Effector memory CD8-positive, alpha-beta T cell (primary cell): ENCODE measurements at places on chromosomes 11 and 22.

GRCh38 chr11:33040862-33041453, 1.6 kb downstream of the TCP11L1 start:
- H3K4me1 ChIP-seq, result peaks cover 11% of the 10 kb centered on the region
- H3K27me3 ChIP-seq, result no peaks in the 10 kb centered on the region
- H3K36me3 ChIP-seq, result peaks cover 17% of the 10 kb centered on the region
- H3K27ac ChIP-seq, result peak overlapping the region; percentile 90
- peak overlapping the region; percentile 96 for H3K4me3 ChIP-seq

- H3K27me3 ChIP-seq, result no peaks in the 10 kb centered on the region
- DNase-seq, result no peak
- H3K4me3 ChIP-seq, result no peak overlapping the region
- peaks cover 31% of the 10 kb centered on the region for H3K36me3 ChIP-seq
- peak overlapping the region; percentile 79 for H3K27ac ChIP-seq
Measured at GRCh38 chr11:57406337-57406904, 16.0 kb upstream of the PRG2 start.

- no peaks in the 10 kb centered on the region for H3K27me3 ChIP-seq
- H3K4me3 ChIP-seq, result no peak overlapping the region
- no peak for DNase-seq
- H3K36me3 ChIP-seq, result no peaks in the 10 kb centered on the region
- H3K27ac ChIP-seq, result no peak overlapping the region
Measured at GRCh38 chr11:7520981-7521487, 7.2 kb downstream of the PPFIBP2 start.

GRCh38 chr11:67507242-67507863, 609 bp downstream of the CDK2AP2 start:
- H3K36me3 ChIP-seq, result peaks cover 58% of the 10 kb centered on the region
- DNase-seq, result no peak
- H3K4me1 ChIP-seq, result peaks cover 37% of the 10 kb centered on the region
- H3K27me3 ChIP-seq, result peaks cover 8% of the 10 kb centered on the region

- H3K27me3 ChIP-seq, result peaks cover 47% of the 10 kb centered on the region
- H3K4me1 ChIP-seq, result no peaks in the 10 kb centered on the region
- no peak for DNase-seq
- no peak overlapping the region for H3K4me3 ChIP-seq
- H3K36me3 ChIP-seq, result no peaks in the 10 kb centered on the region
Measured at GRCh38 chr11:1825039-1825740, 9.6 kb upstream of the SYT8 start.

DNA sequence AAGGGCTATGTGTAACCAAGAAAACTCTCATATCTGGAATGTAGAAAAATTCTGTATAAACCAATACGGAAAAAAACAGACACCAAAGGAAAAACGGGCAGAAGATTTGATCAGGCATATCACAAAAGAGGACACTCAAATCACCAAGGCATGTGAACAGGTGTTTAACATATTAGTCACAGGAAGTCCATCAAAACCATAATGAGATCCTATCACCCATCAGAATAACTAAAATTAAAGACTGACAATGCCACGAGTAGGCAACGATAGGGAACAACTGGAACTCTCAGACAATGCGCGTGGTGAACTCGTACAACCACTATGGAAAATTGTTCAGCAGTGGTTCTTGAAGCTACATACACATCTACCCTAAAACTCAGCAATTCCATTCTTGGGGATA, 94.5 kb downstream of the MICAL3 start:
- H3K27ac ChIP-seq, result no peak overlapping the region
- H3K27me3 ChIP-seq, result no peaks in the 10 kb centered on the region
- peaks cover 41% of the 10 kb centered on the region for H3K4me1 ChIP-seq
- no peaks in the 10 kb centered on the region for H3K36me3 ChIP-seq

DNA sequence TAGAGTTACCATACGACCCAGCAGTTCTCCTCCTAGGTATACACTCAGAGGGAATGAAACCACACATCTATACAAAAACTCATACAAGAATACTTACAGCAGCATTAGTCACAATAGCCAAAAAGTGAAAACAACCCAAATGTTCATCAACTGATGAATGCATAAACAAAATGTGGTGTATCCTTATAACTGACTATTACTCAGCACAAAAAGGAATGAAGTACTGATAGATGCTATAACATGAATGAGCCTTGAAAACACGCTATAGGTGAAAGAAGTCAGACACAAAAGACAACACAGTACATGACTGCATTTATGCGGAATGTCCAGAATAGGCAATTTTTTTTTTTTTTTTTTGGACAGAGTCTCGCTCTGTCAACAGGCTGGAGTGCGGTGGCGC, 23.1 kb downstream of the NCAPD3 start:
- no peaks in the 10 kb centered on the region for H3K27me3 ChIP-seq
- no peak overlapping the region for H3K27ac ChIP-seq
- peaks cover 2% of the 10 kb centered on the region for H3K4me1 ChIP-seq
- no peak overlapping the region for H3K4me3 ChIP-seq
- H3K36me3 ChIP-seq, result peaks cover 40% of the 10 kb centered on the region
- no peak for DNase-seq

GRCh38 chr22:21688706-21689381, 23.0 kb downstream of the PPIL2 start:
- peaks cover 7% of the 10 kb centered on the region for H3K4me1 ChIP-seq
- H3K27me3 ChIP-seq, result no peaks in the 10 kb centered on the region
- H3K27ac ChIP-seq, result peak overlapping the region; percentile 91
- peaks cover 50% of the 10 kb centered on the region for H3K36me3 ChIP-seq
- no peak for DNase-seq

DNA sequence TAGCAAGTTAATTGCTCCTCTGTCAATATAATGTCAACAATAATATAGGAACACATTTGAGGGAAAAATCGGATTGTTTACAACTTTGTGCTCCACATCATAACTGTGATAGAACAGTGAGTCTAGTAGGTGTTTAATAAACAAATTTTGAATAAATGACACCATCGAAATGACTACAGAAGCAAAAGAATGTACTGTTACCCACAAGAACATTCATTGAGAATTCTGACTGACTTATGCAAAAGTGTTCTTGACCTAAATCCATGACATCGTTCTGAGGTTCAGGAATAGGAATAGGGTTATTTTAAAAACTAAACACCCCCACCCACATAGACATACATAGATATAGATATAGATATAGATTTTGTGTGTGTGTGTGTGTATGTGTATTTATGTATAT, 8.4 kb downstream of the LRRC4C start:
- DNase-seq, result no peak
- no peaks in the 10 kb centered on the region for H3K27me3 ChIP-seq
- H3K4me3 ChIP-seq, result no peak overlapping the region
- no peaks in the 10 kb centered on the region for H3K4me1 ChIP-seq
- H3K27ac ChIP-seq, result peak overlapping the region; percentile 9

DNA sequence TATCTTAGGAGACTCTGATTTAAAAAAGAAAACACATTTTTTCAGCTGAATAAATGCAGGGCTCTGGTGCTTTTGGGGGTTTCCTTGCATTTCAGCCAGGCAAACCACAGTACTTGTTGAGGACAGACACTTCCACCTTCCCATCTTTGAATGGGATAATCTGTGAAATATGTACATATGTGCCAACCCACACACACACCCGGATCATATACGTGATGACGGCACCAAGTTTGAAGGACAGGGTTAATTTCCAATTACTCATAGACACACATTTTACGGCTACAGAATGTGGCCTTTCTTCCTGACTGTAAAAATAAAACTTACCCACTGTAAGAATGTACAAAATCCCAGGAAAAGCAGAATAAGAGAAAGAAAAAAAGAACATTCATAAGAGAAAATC, 104.4 kb downstream of the MPPED2 start:
- no peak overlapping the region for H3K27ac ChIP-seq
- no peak for DNase-seq
- no peak overlapping the region for H3K4me3 ChIP-seq
- H3K36me3 ChIP-seq, result no peaks in the 10 kb centered on the region
- no peaks in the 10 kb centered on the region for H3K4me1 ChIP-seq
- H3K27me3 ChIP-seq, result no peaks in the 10 kb centered on the region

DNA sequence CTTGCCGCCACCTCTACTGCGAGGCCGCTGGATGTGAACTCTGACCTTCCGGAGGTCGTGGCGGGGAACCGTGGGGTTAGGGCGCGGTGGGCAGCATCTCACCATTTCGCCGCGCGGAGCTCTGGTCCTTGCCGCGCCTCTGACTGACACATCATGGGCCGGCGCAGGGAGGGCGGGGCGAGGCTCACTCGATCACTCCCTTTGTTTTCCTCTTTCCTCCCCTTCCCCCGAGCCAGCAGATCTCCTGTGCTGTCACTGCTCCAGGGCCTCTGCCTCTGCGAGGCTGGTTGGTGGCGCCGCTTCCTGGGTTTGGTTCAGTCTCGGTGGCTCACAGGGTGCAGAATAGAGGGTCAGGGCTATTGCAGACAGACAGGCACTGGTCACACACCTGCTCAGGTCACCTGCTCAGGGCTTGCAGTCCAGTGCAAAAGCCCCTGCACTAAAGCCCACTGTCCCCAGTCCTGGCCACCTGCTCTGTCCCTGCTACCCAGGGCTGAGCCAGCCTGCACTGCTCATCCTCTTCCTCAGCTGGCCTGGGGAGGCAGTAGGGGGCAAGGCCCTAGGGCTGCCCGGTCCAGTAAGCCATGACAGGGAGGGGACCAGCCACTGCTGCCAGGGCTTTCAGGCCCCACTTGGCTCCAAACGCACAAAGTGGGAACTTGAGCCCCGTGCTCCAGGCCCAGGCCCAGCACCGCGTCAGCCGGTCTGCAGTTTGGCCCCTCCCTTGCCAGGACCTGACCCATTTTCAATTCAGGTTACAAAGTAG, 36.2 kb downstream of the PISD start:
- H3K4me1 ChIP-seq, result peaks cover 43% of the 10 kb centered on the region
- no peak for DNase-seq
- no peaks in the 10 kb centered on the region for H3K27me3 ChIP-seq
- H3K27ac ChIP-seq, result peak overlapping the region; percentile 91
- peaks cover 29% of the 10 kb centered on the region for H3K36me3 ChIP-seq

- H3K4me1 ChIP-seq, result no peaks in the 10 kb centered on the region
- H3K36me3 ChIP-seq, result no peaks in the 10 kb centered on the region
- DNase-seq, result no peak
Measured at GRCh38 chr11:108960501-108960900, 295.6 kb downstream of the DDX10 start.

DNA sequence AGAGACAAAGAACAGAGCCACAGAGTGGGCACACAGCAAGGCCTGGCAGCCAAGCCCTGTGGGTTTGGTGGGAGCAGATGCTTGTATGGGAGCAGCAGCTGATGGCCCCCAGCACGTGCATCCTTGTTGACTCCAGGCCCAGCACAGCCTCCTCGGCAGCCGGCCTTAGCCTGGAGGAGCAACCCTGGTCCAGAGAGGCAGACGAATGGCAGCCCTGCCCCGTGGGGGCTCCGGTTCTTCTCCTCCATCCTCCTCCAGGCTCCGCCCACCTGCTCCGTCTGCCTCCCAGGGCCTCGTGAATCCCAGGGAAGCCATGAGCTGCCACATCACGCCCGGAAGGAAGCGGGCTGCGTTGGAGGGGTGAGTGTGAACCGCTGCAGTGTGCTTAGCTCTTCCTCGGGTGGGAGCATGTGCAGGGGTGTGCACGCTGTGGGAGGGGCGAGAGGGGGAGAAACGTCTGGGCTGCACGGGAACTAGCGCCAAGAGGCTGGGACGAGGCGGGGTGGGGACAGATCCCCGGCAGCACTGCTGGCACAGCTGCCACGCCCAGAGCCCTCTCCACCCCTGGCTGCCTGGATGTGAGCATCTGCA, 36.3 kb upstream of the JAM3 start:
- no peak overlapping the region for H3K27ac ChIP-seq
- H3K27me3 ChIP-seq, result peaks cover 12% of the 10 kb centered on the region
- H3K4me1 ChIP-seq, result peaks cover 46% of the 10 kb centered on the region
- peak overlapping the region; percentile 49 for H3K4me3 ChIP-seq

- no peaks in the 10 kb centered on the region for H3K27me3 ChIP-seq
- H3K27ac ChIP-seq, result no peak overlapping the region
- H3K4me1 ChIP-seq, result peaks cover 3% of the 10 kb centered on the region
- no peak overlapping the region for H3K4me3 ChIP-seq
Measured at GRCh38 chr11:126406368-126406767, 50.9 kb downstream of the ST3GAL4 start.

DNA sequence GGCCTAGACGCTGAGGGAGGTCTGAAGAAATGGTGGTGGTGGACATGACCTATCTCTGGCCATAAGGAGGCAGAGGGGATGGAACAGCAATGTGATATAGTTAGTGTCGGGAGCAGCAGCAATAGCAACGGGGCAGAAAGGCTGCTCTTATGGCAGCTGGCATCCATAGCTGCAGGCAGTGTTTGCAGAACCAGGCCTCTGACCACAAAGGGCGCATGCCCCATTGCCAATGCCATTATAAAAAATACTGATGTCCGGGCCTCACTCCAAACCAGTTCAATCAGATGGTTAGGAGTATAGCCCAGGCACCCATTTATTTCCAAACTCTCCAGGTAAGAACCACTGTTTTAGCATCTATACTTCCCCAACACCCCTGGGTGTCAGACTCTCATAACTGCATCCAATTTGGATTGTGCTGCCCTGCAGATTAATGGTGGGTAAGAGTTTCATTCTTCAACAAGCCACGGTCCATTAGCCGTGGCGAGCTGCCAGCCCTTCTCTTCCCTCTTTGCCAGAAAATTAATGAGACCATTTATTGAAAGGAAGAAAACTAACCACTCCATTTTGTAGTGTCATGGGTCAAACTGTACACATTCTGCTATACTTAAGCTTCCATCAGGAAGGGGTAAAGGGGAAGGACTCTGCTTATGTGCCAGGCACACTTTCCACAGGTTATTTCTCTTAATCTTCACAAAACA, 72.8 kb upstream of the SPON1 start:
- H3K27me3 ChIP-seq, result peaks cover 7% of the 10 kb centered on the region
- DNase-seq, result no peak
- H3K36me3 ChIP-seq, result no peaks in the 10 kb centered on the region
- H3K4me3 ChIP-seq, result no peak overlapping the region
- H3K27ac ChIP-seq, result no peak overlapping the region

DNA sequence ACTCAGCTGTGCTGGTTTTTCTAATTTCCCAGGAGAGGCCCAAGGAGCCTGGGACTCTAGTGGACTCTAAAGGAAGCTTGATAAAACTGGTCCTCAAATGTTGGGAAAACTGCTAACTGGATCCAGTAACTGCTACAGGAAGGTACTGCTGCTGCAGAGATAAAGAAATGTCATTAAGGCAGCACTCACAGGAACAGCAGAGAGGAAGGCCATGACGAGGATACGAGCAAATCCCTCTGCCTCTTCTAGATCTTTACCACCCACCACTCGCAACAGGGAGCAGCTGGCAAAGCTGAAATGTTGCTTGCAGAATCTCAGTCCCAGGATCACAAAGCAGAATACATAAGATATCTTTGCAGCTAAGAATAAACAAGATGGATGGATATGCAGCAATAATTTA, 23.5 kb downstream of the TTC28 start:
- no peak overlapping the region for H3K27ac ChIP-seq
- no peaks in the 10 kb centered on the region for H3K4me1 ChIP-seq
- peaks cover 35% of the 10 kb centered on the region for H3K27me3 ChIP-seq
- no peak for DNase-seq
- peaks cover 3% of the 10 kb centered on the region for H3K36me3 ChIP-seq

- H3K4me1 ChIP-seq, result no peaks in the 10 kb centered on the region
- H3K27me3 ChIP-seq, result peaks cover 15% of the 10 kb centered on the region
- no peak for DNase-seq
- H3K4me3 ChIP-seq, result no peak overlapping the region
Measured at GRCh38 chr22:27614006-27614649, 187.4 kb downstream of the MN1 start.
